ENCODE measurements at places on chromosomes 11 and 22. TPM values are rescaled to one million over a fixed set of nuclear protein-coding genes. Genes with fewer than 3 reads are reported as not detected.
A peak's percentile ranks its signal among the peaks of the same experiment; 100 is the strongest.

Gene NCAM1
- 203 TPM for total RNA-seq

Gene TSKU
- total RNA-seq: 44.7 TPM

Gene BARX2
- 0.36 TPM for total RNA-seq

Gene SGSM1
- total RNA-seq: 0.25 TPM

DNA sequence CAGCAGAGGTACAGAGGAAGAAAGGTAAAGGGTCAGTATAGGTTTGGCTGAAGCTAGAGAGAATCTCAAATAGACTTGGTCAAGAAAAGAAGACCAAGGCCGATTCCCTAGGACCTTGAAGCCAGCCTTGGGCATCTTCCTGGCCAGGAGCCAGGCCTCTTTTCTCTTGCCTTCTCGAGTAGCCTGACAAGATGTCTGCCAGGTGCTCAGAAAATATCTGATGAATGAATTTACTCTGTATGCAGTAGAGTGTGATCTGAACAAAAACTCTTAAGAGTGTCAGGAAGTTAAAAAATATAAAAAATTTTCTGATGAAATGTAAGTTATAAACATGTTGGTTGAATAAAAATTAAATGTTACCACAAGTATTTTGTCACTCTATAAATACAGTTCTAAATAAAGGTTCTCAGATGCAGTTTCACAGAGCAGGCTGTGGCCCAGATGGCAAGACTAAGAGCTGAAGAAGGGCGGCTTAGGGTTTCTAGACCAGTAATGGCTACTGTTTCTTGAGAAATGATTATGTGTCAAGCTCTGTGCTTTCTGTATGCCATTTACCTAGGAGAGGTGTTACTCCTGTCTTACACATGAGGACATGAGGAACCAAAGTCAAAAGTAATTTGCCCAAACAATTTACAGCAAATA lies 98.1 kb downstream of the ATXN10 start:
- DNase-seq: no peak

DNA sequence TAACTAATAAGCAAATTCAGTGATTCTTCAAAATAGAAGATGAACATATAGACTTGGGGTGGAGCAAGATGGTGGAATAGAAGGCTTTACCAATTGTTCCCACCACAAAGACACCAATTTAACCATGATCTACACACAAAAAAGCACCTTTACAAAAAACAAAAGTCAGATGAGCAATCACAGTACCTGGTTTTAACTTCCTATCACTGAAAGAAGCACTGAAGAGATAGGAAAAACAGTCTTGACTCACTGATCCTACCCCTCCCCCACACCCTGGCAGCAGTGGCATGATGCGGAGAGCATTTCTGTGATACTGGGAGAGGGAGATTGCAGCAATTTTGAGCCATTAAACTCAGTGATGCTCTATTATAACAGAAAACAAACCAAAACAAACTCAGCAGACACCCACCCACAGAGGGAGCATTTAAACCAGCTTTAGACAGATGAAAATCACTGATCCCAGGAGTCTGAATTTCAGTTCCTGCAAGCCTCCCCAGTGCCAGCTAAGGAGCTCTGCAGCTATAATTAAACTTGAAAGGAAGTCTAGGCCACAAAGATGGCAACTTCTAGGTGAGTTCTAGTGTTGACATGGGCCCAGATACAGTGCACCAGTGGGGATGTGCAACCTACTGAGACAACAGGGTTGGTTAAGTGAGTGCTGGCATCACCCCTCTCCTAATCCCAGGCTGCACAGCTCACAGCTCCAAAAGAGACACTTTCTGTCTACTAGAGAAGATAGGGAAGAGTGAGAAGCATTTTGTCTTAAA lies 161.8 kb upstream of the GRIA4 start:
- no peak for DNase-seq

- DNase-seq: peak; percentile 83
These were observed 16.5 kb upstream of the OR5B21 start for GRCh38 chr11:58524232-58525036.

DNA sequence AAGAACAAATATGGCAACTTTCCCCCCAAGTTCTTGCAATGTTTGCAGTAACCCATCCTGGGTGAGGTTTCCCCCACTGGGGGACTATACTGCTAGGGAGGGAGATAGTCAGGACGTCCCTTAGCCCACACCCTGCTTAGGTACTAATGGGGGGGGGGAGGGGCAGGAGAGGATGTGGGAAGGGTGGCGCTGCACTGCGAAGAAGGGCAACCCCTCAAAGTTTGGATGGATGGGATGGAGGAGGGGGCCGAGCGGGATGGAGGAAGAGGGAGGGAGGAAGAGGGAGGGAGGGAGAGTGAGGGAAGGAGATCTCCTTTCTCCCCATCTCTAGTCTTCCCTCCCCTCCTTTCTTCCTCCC lies 100.6 kb upstream of the HSD17B12 start:
- DNase-seq: no peak

GRCh38 chr22:38187413-38188212 lies 6.0 kb upstream of the PLA2G6 start:
- DNase-seq: no peak

DNA sequence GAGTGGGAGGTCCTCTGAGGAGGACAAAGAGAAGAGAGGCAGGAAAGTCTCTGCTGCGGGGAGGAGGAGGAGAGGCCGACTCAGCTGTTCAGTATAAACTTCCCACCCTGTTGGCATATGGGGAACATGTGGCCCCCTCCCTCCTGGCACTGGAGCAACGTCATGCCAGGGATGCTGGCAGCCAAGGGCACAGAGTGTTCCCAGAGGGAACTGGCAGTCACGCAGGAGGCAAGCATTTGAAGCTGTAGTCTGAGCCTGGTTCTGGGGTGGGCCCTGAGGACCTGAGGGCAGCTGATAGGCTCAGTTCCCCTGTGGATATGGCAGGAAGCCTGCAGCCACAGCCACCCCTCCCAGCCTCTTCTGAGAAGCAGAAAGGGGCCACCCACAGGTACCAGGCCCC lies 67.1 kb upstream of the TSPAN18 start:
- DNase-seq: no peak

- DNase-seq: no peak
These were observed 234.5 kb downstream of the METTL15 start for GRCh38 chr11:28342716-28343115.

DNA sequence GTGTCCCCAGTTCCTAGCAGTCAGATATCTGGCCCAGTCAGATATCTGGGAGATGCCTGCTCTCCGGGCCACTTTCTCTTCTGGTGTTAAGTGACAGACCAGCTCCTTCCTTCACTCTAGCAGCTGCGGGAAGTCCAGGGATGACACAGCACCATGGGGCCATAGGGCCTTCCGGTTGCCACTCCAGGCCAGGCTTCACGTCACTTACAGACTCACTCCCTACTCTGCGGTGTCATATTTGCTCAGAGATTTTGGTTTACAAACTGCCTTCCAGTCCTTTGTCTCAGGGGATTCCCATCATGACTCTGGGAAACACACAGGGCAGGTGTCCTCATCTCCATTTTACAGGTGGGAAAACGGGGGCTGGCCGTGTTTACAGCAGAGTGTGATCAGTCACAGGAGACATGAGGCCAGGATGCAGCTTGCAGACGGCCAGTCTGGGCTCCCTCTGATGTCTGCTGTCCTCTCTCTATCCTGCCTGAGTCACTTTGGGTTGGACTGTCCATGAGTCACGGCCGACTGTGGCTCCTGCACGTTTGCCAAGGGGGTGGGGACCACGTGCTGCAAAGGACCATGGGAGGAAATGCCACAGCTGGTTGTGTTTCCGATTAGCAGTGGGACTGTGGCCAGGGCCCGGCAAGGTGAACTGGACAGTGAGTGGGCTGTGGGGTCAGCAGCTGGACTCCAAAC lies 8.2 kb upstream of the TBC1D22A start:
- DNase-seq: no peak

DNA sequence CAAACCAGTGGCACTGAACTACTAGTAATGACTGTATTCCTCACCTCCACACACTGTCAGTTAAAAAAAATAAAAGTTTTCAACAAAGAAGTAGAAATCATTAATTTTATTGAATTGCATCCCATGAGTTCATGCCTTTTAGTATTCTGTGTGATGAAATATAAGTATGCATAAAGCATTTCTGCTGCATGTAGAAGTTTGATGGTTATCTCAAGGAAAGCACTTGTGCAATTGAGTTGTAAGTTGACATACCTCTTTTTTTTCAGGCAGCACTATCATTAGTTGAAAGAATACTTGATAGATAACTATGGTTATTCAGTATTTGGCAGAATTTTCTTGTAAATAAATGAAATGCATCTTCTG lies 104.4 kb downstream of the STIM1 start:
- DNase-seq: no peak

DNA sequence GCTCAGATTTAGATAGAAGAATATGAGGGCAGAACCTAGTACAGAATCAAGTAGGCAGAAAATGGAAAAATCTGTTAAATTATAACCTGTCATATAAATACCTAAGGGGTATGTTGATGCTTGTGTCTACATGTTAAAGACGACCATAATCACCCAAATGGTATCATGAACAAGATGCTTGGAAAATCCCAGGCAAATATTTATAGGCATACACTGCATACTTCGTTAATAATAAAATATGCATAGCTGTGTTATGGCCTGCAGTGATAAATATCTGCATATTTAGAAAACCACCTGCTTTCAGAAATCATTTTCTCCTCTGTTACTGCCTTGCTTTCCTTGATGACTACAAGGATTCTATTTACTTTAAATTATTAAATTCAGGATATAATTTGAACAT lies 18.9 kb upstream of the DDX10 start:
- DNase-seq: no peak

All from cardiac muscle cell (in vitro differentiated cells and primary cell).